Prostate gland (tissue), 2 donors: ENCODE measurements at places on chromosomes 7 and 10.

DNA sequence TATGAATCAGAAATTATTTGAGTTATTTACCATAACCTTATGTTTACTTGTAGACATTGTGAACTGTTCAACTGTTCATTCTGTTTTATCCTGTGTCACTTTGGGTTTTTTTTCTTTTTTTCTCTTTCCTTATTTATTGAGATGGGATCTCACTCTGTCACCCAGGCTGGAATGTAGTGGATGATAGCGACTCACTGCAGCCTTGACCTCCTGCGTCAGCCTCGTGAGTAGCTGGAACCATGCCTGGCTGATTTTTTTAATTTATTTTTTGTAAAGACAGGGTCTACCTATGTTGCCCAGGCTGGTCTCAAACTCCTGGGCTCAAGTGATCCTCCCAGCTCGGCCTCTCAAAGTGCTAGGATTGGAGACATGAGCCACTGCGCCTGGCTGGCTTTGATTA lies 97.1 kb downstream of the CSTF2T start:
- no peaks in the 10 kb centered on the region for H3K27me3 ChIP-seq
- no peaks in the 10 kb centered on the region for H3K36me3 ChIP-seq
- no peaks in the 10 kb centered on the region for H3K4me1 ChIP-seq
- no peak overlapping the region for H3K4me3 ChIP-seq
- DNase-seq, result no peak

- DNase-seq, result peak; percentile 41
- peak overlapping the region; percentile 79 for H3K4me3 ChIP-seq
- H3K36me3 ChIP-seq, result no peaks in the 10 kb centered on the region
- no peaks in the 10 kb centered on the region for H3K27me3 ChIP-seq
- peak overlapping the region; percentile 85 for H3K27ac ChIP-seq
- H3K4me1 ChIP-seq, result no peaks in the 10 kb centered on the region
Measured at GRCh38 chr10:688312-689120, 952 bp downstream of the DIP2C start.

GRCh38 chr10:6525599-6526165 lies 54.4 kb downstream of the PRKCQ start:
- no peaks in the 10 kb centered on the region for H3K36me3 ChIP-seq
- H3K27me3 ChIP-seq, result no peaks in the 10 kb centered on the region
- no peaks in the 10 kb centered on the region for H3K4me1 ChIP-seq
- no peak overlapping the region for H3K27ac ChIP-seq

DNA sequence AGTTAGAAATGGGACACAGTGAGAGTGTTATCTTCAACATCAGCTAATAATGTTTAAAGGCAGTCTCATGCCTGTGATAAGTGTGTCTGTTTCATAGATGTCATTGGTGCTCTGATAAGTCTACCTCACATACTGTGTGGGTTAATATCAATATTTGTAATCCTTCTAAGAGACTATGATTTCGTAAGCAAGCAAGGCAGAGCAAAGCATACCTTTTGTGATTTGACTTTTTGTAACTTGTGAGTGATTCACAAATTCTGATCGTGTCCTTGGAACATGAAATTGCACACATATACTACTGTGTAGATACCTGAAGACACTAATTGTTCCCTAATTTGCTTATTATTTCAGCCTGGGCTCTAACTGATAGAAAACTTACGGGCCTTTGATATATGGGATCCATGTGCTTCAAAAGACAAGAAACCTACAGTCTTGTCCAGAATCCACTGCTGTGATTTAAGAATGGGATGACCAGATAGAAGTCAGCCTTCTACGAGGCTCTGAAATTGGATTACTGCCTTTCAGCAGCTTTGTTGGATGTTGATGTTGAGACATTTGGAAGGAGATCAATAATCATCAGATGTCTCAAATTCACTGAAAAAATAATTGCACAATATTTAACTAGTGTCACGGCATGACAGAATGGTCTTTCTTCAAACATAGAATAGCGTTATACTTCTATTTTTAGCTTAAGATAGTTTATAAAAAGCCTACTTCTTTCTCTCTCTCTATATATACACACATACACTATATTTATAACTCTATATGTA lies 63.2 kb upstream of the KLF6 start:
- H3K27me3 ChIP-seq, result no peaks in the 10 kb centered on the region
- no peak overlapping the region for H3K27ac ChIP-seq
- no peak for DNase-seq
- no peaks in the 10 kb centered on the region for H3K36me3 ChIP-seq
- no peak overlapping the region for H3K4me3 ChIP-seq

GRCh38 chr10:35614312-35614711 lies 9.2 kb downstream of the GJD4 start:
- no peaks in the 10 kb centered on the region for H3K36me3 ChIP-seq
- H3K27me3 ChIP-seq, result no peaks in the 10 kb centered on the region
- H3K27ac ChIP-seq, result no peak overlapping the region

DNA sequence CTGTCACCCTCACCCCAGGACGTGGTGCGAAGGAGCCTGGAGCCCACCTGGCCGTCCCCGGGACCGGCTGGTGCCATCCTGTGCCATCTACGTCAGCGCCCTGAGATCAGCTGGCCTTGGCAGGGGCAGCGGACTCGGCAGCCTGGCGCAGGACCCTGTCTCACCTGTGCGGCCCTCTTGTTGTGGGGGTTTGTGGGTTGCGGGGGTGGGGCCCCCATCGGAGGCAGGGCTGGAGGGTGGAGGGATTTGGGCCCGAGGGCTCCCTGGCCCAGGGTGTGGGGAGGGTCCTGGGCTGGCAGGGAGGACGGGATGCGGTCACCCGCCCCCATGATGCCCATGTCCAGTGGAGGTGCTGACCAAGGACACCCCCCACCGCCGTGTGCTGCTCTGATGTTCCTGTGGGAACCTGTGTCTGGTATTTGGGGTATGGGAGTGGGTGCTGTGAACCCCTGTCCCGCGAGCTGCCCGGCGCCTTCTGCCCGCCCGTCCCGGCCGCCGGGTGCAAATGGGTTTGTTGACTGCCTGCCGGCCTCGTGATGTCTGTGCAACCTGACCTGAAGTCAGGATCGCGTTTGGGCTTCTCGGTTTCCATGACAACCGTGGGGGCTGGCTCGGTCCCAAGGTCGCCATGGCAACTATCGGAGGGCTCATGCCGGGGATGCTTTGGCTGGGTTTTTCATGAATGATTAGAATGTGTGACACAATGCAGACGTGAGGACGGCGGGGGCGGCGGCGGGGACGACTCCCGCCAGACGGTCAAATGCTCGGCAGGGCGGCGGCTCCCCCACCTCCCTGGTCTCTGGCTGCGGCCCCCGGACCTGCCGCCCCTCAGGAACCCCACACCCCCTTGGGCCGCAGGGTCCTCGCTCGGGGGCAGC lies 7.3 kb downstream of the MAFK start:
- no peak for DNase-seq
- peak overlapping the region; percentile 29 for H3K4me3 ChIP-seq
- no peaks in the 10 kb centered on the region for H3K27me3 ChIP-seq
- peak overlapping the region; percentile 91 for H3K27ac ChIP-seq

DNA sequence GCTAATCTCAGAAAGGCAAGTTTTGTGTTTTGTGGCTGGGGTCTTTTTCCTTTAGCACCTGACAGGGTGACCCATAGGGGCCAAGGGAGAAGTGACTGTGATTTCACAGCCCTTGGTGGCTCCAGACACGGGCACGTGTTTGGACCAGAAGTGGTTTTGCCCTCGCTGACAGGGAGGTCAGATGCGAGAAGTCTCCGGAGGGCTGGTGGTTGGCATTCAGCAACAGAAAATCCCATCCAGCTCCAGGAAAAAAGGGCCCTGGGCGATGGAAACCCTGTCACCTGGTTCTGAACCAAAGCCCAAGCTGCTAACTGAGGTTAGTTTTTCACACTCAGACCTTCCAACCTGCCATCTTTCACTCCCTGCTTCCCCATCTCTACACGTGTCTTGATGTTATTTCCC lies 272.9 kb downstream of the TRIL start:
- H3K4me3 ChIP-seq, result no peak overlapping the region
- H3K4me1 ChIP-seq, result no peaks in the 10 kb centered on the region
- no peak for DNase-seq
- no peak overlapping the region for H3K27ac ChIP-seq
- no peaks in the 10 kb centered on the region for H3K27me3 ChIP-seq
- no peaks in the 10 kb centered on the region for H3K36me3 ChIP-seq

DNA sequence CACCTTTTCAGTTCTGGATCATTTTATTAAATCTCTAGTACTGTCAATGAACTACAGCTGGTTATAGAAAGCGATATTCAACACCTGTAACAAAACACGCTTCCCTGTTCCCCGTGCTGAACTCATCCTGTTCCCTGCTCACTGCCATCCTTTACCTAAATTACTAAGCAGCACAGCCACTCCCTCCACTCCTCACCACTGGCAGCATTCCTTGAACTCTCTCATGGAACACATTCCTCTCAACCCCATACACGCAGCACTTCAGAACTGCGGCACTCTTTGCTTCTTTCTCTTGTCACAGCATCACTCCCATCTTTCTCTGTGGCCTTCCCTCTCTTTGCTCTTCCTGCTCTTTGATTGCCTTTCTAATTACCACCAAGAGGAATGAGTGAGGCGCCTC lies 27.4 kb downstream of the RELN start:
- H3K27me3 ChIP-seq, result no peaks in the 10 kb centered on the region
- no peaks in the 10 kb centered on the region for H3K36me3 ChIP-seq
- H3K27ac ChIP-seq, result no peak overlapping the region
- H3K4me3 ChIP-seq, result no peak overlapping the region
- no peak for DNase-seq

DNA sequence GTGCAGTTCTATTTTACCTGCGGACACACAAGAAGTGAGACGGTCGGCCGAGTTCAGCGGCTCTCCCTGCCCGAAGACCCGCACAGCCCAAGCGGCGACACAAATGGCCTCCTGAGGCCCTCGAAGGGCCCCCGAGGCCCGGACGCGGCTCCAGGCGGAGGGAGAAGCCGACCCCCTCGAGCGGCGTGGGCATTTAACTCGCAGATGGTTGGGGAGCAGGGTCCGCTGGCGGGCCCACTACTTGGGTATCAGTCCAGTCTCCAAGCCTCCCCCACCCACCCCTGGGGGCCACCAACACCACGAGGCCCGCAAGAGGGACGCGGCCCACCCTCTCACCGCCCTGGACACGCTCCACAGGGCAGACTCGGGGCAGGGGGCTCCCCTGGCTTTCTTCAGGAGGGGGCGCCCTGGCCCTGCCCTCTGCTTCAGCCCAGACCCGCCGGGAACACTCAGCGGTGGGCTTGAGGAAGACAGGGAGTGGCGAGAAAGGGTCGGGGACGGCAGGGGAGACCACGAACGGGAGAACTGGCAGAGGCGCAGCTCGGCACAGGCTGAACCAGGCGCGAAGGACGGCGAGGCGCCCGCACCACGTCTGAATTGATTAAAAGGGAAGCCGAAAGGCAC lies 1.7 kb downstream of the IGF2BP3 start:
- H3K4me3 ChIP-seq, result no peak overlapping the region
- H3K36me3 ChIP-seq, result no peaks in the 10 kb centered on the region
- no peak overlapping the region for H3K27ac ChIP-seq
- no peak for DNase-seq

GRCh38 chr7:117091721-117092120 lies 138.4 kb downstream of the ST7 start:
- H3K4me1 ChIP-seq, result no peaks in the 10 kb centered on the region
- H3K4me3 ChIP-seq, result no peak overlapping the region

- no peak for DNase-seq
- H3K36me3 ChIP-seq, result no peaks in the 10 kb centered on the region
- no peak overlapping the region for H3K27ac ChIP-seq
- no peaks in the 10 kb centered on the region for H3K4me1 ChIP-seq
- H3K27me3 ChIP-seq, result no peaks in the 10 kb centered on the region
Measured at GRCh38 chr10:116947841-116948529, 57.0 kb downstream of the SHTN1 start.

GRCh38 chr7:100744605-100745004 lies 11.2 kb downstream of the ZAN start:
- no peaks in the 10 kb centered on the region for H3K27me3 ChIP-seq
- no peak for DNase-seq
- no peaks in the 10 kb centered on the region for H3K4me1 ChIP-seq
- H3K27ac ChIP-seq, result no peak overlapping the region

GRCh38 chr7:40815022-40815421 lies 680.2 kb downstream of the SUGCT start:
- no peaks in the 10 kb centered on the region for H3K27me3 ChIP-seq
- no peak overlapping the region for H3K4me3 ChIP-seq
- no peaks in the 10 kb centered on the region for H3K4me1 ChIP-seq
- DNase-seq, result no peak
- no peaks in the 10 kb centered on the region for H3K36me3 ChIP-seq
- no peak overlapping the region for H3K27ac ChIP-seq

DNA sequence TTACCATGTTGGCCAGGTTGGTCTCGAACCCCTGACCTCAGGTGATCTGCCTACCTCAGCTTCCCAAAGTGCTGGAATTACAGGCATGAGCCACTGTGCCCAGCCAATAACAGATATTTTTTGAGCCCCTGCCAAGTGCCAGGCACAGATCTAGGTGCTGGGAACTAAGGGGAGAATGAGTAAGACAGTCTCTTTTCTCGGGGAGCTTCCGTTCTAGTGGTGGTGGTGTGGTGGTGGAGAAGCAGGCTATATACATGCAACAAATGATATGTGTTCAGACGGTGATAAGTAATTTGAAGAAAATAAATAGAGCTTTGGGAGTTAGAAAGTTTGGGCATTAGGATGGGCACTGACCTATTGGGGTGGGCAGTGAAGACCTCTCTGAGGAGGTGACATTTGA lies 76.7 kb upstream of the VKORC1L1 start:
- no peaks in the 10 kb centered on the region for H3K4me1 ChIP-seq
- no peaks in the 10 kb centered on the region for H3K27me3 ChIP-seq

DNA sequence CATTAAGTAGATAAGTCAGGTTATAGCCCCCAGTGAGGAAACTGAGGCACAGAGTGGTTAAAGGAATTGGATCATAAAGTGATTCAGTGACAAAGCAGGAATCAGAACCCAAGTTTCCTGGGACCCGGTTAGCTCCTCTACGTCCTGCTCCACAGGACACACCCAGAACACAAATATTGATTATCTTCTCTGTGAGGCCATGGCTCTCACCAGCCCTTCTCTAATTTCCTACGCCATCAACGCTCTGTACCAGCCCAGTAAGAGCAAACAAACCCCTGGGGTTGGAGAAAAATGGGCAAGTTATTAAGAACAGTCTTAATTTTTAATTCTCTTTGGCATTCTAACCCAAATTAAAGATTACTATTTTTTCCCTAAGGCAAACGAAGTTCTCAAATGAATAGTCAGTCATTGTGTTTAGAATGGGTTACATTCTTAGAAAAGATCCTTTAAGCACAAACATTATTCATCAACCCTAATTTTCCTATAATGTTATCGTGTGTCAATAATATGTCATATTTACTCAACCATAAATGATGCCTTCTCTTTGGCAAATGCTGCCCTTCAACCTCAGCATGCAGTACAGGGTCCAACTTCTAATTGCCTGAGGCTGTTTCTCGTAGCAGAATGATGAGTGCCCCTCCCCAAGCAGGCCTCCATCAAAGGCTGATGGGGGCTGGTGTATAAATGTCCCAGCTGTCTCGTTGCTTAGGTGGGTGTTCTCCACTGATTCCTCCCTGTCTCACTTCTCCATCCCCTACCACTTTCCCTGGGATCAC lies 25.4 kb upstream of the TM9SF3 start:
- peaks cover 5% of the 10 kb centered on the region for H3K4me1 ChIP-seq
- H3K36me3 ChIP-seq, result no peaks in the 10 kb centered on the region
- H3K27ac ChIP-seq, result peak overlapping the region; percentile 71
- H3K4me3 ChIP-seq, result no peak overlapping the region
- H3K27me3 ChIP-seq, result no peaks in the 10 kb centered on the region
